Astrocyte of the cerebellum (primary cell): ENCODE measurements at places on chromosomes 6 and 20.

- DNase-seq = no peak
These were observed 447.0 kb upstream of the CDH4 start for GRCh38 chr20:60804918-60805630.

GRCh38 chr20:51310216-51310615 lies 232.3 kb downstream of the NFATC2 start:
- DNase-seq = no peak

DNA sequence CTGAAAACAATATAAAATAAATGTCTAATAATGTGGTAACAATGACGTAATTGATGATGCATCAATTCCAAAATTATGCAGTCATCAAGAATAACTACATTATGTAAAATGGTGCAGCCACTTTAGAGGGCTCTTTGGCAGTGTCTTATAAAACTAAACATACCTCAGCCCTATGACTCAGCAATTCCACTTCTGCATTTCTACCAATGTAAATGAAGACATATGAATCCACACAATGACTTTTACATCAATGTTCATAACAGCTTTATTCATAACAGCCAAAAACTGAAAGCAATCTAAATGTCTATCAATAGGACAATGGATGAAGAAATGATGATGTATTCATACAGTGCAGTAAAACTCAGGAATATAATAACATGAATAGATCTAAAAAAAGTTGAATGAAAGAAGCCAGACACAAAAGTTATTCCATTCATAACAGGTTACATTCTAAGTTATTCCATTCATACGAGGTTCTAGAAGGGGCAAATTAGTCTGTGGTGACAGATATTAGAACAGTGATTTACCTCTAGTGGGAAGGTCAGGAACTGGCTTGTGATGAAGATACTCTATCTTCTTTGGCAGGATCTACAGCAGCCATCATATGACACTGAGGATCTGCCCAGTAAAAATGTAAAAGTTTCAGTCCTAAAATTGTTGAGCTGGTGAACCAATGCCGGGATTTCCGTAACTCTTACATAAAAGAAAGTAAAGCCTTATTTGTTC lies 396.1 kb downstream of the PLCB1 start:
- DNase-seq = peak; percentile 57

DNA sequence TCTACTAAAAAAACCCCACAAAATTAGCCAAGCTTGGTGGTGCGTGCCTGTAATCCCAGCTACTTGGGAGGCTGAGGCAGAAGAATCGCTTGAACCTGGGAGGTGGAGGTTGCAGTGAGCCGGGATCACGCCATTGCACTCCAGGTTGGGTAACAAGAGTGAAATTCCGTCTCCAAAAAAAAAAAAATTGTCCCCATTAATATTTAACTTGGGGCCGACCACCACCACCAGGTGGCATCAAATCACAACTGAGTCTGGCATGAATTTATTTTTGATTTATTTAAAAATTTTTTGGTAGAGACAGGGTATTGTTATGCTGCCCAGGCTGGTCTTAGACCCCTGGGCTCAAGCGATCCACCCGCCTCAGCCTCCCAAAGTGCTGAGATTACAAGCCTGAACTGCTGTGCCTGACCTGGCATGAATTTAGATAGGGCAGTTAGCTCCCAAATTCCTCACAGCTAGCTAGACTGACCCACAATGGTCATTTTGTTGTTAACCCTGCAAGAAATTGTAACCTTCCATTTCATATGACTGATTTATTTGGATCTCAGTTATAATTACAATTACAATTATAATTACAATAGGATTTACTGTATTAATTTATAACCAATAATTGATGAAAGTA lies 17.1 kb upstream of the BEND3 start:
- no peak for DNase-seq

DNA sequence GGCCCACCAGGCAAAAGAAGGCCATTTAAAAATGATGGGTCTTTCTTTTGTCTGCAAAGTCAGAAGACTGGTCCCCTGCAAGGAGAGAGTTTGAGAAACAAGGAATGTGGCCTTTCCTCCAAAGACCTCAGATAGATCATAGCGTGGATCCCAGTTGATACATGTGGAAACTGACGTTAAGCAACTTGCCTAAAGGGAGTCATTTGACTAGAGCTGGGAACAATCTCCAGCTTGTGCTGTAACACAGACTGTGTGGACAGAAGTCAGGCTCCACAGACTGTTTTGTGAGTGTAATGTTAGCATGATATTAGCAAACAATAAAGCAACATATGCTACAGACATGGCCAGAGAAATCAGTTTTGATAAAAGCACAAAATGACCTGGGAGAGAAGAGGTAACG lies 140.4 kb upstream of the CITED2 start:
- no peak for DNase-seq

- no peak for DNase-seq
These were observed 25.1 kb upstream of the TAF8 start for GRCh38 chr6:42025066-42025844.
